M059J (cell line): ENCODE measurements at places on chromosomes 3 and 15.
A peak's percentile ranks its signal among the peaks of the same experiment; 100 is the strongest.

GRCh38 chr3:98056035-98056434 lies 20.9 kb upstream of the GABRR3 start:
- no peak for DNase-seq

DNA sequence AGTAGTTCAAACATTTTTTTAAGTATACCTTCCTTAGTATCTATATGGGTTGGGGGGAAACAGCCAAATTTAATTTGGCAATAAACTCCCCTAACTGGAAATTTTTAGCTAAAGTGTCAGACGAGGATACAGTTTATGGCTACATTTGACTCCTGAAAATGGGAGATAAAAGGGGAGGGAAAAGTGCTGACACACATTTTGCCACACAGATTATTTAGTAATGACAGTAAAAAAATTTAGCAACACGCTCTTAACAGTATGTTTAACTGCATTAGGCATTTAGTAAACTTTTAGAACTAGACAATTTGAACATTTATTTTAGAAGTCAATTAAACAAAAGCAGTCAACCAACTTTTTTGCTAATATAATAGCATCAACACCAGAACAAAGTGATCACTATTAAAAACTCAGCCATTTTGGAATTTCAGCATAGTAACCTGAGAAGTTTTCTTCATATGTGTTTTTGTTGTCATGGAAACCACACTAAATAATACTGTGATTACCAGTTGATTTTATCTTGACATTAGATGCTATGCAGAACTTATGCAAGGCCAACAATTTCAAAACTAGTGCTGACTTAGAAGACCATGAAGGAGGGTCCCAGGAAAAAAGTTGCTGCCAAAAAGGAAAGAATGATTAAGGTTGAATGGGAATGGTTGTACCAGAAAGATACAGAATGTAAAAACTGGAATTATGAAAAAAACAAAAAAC lies 47.0 kb upstream of the TFG start:
- peak; percentile 65 for DNase-seq

DNA sequence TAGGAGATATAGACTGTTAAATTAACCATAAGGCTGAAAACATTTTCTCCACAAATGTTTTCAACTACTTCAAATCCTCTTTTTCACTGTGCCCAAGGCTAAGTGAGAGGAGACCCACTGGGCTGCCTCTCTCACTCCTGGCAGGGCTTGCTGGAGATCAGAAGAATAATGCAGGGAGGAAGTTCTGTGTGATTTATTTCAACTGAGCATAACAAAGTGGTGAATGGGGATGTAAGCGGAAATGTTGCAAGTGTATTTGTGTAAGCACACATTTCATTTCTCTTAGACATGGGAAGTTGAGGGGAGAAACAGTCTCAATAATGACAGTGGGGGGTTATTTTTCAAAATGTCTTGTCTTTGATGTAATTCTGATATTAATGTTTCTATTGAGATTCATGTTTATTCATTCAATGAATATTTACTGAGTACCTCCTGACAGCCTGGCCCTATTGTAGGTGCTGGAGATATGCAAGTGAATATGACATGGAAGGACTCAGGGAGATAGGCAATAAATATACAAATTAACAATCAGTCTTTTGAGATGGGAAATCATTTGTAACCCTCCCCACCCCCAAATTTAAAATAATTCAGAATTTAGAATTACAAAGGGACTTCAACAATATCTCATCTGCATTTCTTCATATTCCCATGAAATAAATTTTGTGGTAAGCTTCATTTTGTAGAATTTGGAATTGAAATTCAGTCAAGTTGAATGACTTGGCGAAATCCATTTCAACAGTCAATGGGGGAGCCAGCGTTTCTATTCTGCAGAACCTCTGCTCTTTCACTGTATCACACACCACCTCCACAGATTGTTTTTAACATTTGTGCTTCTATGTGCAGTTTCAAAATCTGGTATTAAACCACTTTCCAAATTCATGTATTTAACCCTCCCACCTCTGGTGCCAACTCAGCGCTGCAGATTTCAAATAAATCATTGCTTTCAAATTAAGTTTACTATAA lies 247.2 kb downstream of the SLC9A9 start:
- DNase-seq, result no peak

DNA sequence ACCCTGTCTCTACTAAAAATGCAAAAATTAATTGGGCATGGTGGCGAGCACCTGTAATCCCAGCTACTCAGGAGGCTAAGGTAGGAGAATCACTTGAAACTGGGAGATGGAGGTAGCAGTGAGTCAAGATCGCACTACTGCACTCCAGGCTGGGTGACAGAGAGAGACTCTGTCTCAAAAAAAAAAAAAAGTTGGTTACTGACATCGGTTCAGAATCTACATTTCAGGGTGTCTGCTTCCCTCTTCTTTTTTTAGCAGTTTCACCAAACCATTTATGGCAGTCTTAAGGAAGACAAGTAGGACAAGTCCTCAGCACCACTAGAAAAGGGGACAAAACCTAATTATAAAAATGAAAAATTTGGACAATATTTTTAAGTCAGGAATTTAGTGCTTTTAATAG lies 3.3 kb upstream of the USP4 start:
- no peak for DNase-seq

GRCh38 chr15:69807721-69808120 lies 290.0 kb downstream of the TLE3 start:
- DNase-seq, result peak; percentile 90

DNA sequence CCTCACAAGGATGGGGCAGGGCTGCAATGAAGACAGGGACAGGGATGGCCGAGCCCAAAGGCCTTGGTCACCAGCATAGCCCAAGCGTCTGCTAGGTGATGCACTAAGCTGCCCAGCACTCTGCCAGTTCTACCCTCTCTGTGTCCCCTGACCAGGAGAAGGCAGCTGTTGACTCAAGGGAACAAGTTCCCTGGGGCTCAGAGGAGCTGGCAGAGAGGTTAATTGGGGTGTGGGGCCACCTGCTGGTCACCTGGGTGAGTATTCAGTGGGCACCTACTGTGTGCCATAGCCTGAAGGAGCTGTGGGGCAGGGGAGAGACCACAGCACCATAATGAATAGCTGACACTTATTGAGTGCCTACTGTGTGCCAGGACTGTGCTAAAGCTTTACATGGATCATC lies 22.0 kb upstream of the DOCK3 start:
- DNase-seq, result peak; percentile 57

DNA sequence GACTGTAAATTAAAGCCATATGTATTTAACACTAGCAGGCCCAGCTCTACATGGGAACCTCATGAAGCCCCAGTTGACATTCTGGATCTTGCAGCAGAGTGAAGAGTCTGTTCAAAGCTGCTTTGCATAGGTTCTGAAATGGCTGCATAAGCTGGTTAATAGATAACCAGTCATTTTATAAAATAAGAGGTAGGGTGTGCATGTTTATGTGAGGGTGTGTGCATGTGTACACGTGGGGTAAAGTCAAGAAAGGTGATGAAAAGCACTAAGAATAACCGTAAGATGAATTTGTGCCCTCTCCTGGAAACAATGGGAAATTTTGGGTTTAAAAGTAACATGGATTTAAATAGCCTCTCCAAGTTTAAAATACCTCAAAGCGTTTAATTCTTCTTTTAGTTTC lies 33.0 kb downstream of the PAQR9 start:
- DNase-seq, result no peak

- DNase-seq, result peak; percentile 66
Measured at GRCh38 chr15:50798684-50799083, 33.2 kb upstream of the SPPL2A start.

GRCh38 chr3:110810356-110810755 lies 261.3 kb upstream of the NECTIN3 start:
- peak; percentile 77 for DNase-seq
